ENCODE measurements at places on chromosomes 3 and 15.

DNA sequence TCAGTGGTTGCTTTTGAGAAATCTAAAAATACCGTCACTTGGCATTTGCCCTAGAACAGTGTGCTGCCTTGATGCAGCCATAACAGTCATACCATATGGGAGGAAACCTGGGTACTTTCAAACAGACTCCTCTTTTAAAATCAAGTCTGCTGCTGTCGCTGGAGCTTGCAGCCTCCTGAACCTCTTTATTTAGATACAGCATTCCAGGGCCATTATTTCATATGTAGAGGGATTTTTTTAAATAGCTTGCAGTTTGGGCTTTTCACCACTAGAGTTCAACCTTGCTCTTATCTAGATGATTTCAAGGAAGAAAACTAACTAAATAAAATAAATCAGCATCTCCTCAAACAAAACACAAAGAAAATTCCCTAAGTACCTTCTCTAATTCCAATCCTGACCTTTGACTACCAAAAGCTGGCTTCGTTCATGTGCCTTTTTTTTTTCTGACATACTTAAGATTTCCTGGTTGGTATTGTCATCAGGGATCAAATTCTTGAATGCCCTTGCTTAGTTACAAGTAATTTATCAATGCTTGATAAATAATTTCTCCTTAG lies 111.6 kb downstream of the KBTBD8 start:
- no peak for DNase-seq
- H3K36me3 ChIP-seq, result no peaks in the 10 kb centered on the region
- no peaks in the 10 kb centered on the region for H3K27me3 ChIP-seq

DNA sequence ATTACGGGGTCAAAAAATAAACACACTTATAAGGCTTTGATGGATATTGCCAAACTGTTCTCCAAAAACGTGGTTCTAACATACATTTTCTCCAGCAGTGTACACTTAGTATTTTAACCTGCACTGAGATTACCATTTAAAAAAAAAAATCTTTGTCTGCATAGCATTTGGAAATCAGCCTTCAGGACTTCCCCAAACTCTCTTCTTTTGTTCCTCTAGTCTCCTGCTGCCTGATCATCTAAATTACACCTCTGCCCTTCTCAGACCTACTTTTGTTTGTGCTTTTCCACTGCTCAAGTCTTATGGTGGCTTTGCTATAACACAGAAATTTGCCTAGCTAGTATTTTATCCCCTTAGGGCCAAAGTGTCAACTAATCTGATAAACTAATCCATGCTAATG lies 3.8 kb downstream of the NCEH1 start:
- H3K4me3 ChIP-seq, result no peak overlapping the region
- no peak overlapping the region for H3K27ac ChIP-seq
- H3K36me3 ChIP-seq, result peaks cover 3% of the 10 kb centered on the region

GRCh38 chr3:73549051-73549600 lies 75.6 kb downstream of the PDZRN3 start:
- H3K36me3 ChIP-seq, result no peaks in the 10 kb centered on the region
- no peak for DNase-seq
- no peak overlapping the region for H3K27ac ChIP-seq
- H3K27me3 ChIP-seq, result no peaks in the 10 kb centered on the region

- no peak for DNase-seq
- no peak overlapping the region for H3K27ac ChIP-seq
- H3K36me3 ChIP-seq, result no peaks in the 10 kb centered on the region
- H3K4me1 ChIP-seq, result peaks cover 27% of the 10 kb centered on the region
- no peak overlapping the region for H3K4me3 ChIP-seq
- H3K27me3 ChIP-seq, result peaks cover 100% of the 10 kb centered on the region
Measured at GRCh38 chr3:147389717-147390116, 16.6 kb downstream of the ZIC4 start.

- H3K36me3 ChIP-seq, result no peaks in the 10 kb centered on the region
- DNase-seq, result peak; percentile 37
- H3K4me3 ChIP-seq, result peak overlapping the region; percentile 84
- H3K27me3 ChIP-seq, result no peaks in the 10 kb centered on the region
- H3K4me1 ChIP-seq, result peaks cover 25% of the 10 kb centered on the region
Measured at GRCh38 chr3:177196456-177197040, 734 bp downstream of the TBL1XR1 start.

GRCh38 chr3:56421205-56421604 lies 47.1 kb downstream of the ERC2 start:
- no peaks in the 10 kb centered on the region for H3K27me3 ChIP-seq
- no peak overlapping the region for H3K4me3 ChIP-seq
- no peak overlapping the region for H3K27ac ChIP-seq
- DNase-seq, result no peak
- no peaks in the 10 kb centered on the region for H3K4me1 ChIP-seq

- no peaks in the 10 kb centered on the region for H3K27me3 ChIP-seq
- no peaks in the 10 kb centered on the region for H3K4me1 ChIP-seq
- no peak overlapping the region for H3K27ac ChIP-seq
- DNase-seq, result no peak
Measured at GRCh38 chr3:108311797-108312196, 15.4 kb downstream of the HHLA2 start.

DNA sequence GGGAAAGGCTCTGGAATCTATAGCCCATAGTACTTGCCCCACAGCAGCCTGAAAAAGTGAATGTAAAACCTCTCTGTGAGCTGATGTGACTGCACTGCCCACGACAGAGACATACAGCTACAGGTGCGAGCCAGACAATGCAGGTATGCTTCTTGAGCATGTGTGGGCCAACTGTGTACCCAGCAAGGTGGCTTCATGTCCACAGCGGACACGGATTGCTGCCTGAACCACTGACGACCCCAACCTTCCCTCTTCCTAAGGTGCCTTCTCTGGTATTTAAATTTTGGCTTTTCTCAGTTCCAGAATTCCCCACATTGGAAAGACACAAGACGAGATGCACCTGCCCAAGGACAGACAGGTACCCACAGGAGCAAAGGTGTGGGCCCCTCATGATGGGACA lies 65.8 kb downstream of the SCN5A start:
- H3K4me3 ChIP-seq, result no peak overlapping the region
- DNase-seq, result no peak
- H3K27ac ChIP-seq, result no peak overlapping the region
- no peaks in the 10 kb centered on the region for H3K36me3 ChIP-seq
- H3K4me1 ChIP-seq, result peaks cover 70% of the 10 kb centered on the region

- no peaks in the 10 kb centered on the region for H3K27me3 ChIP-seq
- no peak overlapping the region for H3K4me3 ChIP-seq
- H3K36me3 ChIP-seq, result no peaks in the 10 kb centered on the region
- H3K4me1 ChIP-seq, result peaks cover 16% of the 10 kb centered on the region
Measured at GRCh38 chr3:159733194-159733860, 255.3 kb upstream of the IL12A start.

GRCh38 chr15:74209997-74210671 lies 7.5 kb upstream of the STRA6 start:
- no peak for DNase-seq
- H3K27me3 ChIP-seq, result no peaks in the 10 kb centered on the region
- no peak overlapping the region for H3K4me3 ChIP-seq

DNA sequence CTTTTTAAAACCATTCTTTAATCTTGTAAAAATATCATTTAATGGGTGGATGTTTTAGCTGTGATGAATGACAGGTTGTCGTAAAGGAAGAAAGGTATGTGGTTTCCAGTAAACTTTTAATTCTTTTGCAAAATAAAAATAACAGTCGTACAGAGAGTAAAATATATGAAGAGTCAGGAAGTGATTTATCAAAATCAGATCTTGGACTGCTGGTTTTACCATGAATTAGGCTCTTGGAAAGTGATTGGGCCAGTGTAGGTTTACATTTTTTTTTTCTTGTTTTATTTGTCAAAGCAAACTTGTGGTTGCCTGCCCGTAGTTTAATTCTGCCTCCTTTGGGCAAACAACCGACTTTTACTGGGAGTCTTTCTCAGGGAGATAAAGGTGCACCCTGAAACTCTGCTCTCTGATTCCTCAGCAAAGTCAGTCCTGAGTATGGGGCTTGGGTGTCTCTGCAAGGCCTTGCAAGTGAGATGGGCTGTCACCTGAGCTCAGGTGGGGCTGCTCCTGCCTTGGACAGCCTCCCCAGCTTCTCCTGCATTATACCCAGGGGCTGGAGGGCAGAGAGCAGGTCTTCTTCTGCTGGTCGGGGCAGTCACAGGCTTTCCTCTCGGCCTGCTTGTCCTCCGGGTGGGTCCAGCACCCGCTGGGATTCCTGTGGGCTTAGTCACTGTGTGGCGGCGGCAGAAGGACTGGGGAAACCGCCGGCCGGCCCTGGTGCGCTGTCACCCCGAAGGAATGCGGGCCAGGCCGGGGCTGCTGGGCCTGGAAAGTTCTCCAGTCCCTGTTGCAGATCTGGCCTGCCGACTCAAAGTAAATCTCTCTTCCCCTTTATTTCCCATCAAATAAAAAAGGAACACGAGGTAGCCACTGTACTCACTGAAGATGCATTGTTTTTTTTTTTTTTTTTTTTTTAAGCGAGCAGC lies 79.0 kb downstream of the IGF1R start:
- no peaks in the 10 kb centered on the region for H3K27me3 ChIP-seq
- DNase-seq, result peak; percentile 85
- H3K4me1 ChIP-seq, result peaks cover 51% of the 10 kb centered on the region
- H3K27ac ChIP-seq, result peak overlapping the region; percentile 85
- no peak overlapping the region for H3K4me3 ChIP-seq

DNA sequence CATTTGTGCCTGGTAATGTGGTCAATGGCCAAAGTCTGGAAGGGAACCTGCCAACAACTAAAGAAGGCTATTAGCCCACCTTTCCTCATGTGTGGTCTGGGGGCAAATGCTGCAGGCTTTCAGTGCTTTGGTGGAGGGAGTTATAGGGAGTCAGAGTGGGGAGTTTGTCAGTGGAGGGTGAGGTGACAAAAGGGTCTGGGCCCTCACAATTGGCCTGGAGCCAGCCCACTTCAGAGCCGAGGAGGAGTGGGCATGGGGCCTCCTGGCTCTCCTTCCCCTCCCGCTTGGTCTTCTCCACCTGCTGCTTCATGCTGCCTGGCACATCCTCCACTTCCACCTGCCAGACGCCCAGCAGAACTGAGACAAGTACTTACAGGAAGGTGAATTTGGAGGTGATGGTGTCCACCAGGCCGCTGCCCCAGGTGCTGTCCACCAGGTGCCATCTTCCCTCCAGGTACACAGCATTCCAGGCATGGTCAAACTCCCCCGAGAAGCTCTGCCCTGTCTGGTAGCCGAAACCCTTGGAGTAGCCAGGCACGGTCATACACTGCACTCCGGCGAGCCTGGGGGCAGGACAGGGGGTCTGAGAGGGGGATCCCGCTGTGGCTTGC lies 40.9 kb downstream of the KY start:
- H3K4me1 ChIP-seq, result no peaks in the 10 kb centered on the region
- no peak overlapping the region for H3K4me3 ChIP-seq
- no peaks in the 10 kb centered on the region for H3K27me3 ChIP-seq
- no peak overlapping the region for H3K27ac ChIP-seq

DNA sequence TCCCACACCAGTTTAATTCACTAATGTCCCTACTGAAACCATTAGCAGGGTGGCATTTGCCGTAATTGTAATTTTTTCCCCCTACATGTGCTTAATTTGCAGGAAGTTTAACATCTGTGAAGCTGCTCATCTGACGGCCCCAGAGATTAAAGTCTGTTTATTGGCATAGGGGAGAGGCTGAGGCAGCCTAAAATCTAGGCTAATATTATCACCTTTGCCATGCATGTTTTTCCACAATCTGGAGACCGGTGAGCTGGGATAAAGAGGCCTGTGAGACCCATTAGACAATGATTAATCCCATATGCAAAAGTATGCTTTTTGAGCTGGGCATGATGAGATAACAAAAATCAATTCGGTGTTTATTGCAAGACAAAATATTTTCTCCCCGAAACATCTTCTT lies 561.2 kb upstream of the ALCAM start:
- H3K4me1 ChIP-seq, result no peaks in the 10 kb centered on the region
- no peaks in the 10 kb centered on the region for H3K36me3 ChIP-seq
- no peak for DNase-seq
- no peak overlapping the region for H3K4me3 ChIP-seq
- H3K27ac ChIP-seq, result no peak overlapping the region

- no peaks in the 10 kb centered on the region for H3K36me3 ChIP-seq
- H3K4me3 ChIP-seq, result no peak within 1 kb of the TSS
- H3K27me3 ChIP-seq, result peaks cover 61% of the 10 kb centered on the region
- no peak within 1 kb of the TSS for H3K27ac ChIP-seq
- peak; percentile 70 for DNase-seq
Measured at GRCh38 chr15:28098766-28099554, at the start of gene OCA2. TSS of gene OCA2 (minus strand) at chr15:28099315. CDS start at chr15:28081874, 17,441 bp downstream.

- DNase-seq, result no peak
- H3K27ac ChIP-seq, result peak overlapping the region; percentile 44
Measured at GRCh38 chr3:127690106-127690505, 17.4 kb downstream of the ABTB1 start.

GRCh38 chr15:47624503-47624902 lies 92.8 kb upstream of the SEMA6D start:
- no peaks in the 10 kb centered on the region for H3K4me1 ChIP-seq
- H3K27ac ChIP-seq, result no peak overlapping the region
- H3K4me3 ChIP-seq, result no peak overlapping the region
- H3K36me3 ChIP-seq, result no peaks in the 10 kb centered on the region

- peaks cover 56% of the 10 kb centered on the region for H3K36me3 ChIP-seq
- no peak for DNase-seq
- H3K27me3 ChIP-seq, result no peaks in the 10 kb centered on the region
- no peak overlapping the region for H3K27ac ChIP-seq
- H3K4me1 ChIP-seq, result no peaks in the 10 kb centered on the region
- H3K4me3 ChIP-seq, result no peak overlapping the region
Measured at GRCh38 chr3:132682201-132682600, 22.1 kb downstream of the UBA5 start.

DNA sequence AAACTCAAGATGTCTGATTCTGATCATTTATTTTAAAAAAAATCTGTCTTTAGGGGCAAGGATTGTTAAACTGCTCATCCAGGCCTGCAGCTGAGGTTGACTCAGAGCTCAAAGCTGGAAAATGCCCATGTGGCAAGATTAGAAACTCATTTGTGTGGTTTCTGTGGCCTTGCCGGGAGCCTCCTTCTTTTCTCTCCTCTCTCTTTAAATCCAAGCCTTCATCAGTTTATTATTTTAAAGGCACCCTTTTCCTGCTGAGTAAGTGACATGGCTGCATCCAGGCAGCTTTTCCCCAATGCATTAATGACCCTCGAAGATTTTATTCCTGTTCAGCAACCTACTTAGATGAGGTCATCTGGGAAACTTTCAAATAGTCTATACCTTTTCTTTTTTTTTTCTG lies 221.3 kb upstream of the CDIN1 start:
- no peaks in the 10 kb centered on the region for H3K27me3 ChIP-seq
- H3K4me1 ChIP-seq, result peaks cover 35% of the 10 kb centered on the region
- no peak overlapping the region for H3K27ac ChIP-seq
- H3K4me3 ChIP-seq, result no peak overlapping the region

DNA sequence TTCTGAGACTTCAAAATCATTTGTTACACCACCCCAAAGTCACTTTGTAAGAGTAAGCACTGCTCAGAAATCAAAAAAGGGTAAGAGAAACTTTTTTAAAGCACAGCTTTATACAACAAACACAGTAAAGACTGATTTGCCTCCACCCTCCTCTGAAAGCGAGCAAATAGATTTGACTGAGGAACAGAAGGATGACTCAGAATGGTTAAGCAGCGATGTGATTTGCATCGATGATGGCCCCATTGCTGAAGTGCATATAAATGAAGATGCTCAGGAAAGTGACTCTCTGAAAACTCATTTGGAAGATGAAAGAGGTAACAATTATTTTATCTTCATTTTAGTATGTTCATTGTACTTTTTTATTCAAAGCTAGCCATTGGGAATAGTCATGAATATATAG lies 32.6 kb downstream of the BLM start:
- no peak overlapping the region for H3K27ac ChIP-seq
- H3K4me3 ChIP-seq, result no peak overlapping the region
- DNase-seq, result no peak
- H3K27me3 ChIP-seq, result no peaks in the 10 kb centered on the region
